ENCODE measurements at places on chromosomes 12 and 14.

GRCh38 chr12:132729541-132730320 lies 19.1 kb downstream of the PGAM5 start:
- peak; percentile 17 for DNase-seq

DNA sequence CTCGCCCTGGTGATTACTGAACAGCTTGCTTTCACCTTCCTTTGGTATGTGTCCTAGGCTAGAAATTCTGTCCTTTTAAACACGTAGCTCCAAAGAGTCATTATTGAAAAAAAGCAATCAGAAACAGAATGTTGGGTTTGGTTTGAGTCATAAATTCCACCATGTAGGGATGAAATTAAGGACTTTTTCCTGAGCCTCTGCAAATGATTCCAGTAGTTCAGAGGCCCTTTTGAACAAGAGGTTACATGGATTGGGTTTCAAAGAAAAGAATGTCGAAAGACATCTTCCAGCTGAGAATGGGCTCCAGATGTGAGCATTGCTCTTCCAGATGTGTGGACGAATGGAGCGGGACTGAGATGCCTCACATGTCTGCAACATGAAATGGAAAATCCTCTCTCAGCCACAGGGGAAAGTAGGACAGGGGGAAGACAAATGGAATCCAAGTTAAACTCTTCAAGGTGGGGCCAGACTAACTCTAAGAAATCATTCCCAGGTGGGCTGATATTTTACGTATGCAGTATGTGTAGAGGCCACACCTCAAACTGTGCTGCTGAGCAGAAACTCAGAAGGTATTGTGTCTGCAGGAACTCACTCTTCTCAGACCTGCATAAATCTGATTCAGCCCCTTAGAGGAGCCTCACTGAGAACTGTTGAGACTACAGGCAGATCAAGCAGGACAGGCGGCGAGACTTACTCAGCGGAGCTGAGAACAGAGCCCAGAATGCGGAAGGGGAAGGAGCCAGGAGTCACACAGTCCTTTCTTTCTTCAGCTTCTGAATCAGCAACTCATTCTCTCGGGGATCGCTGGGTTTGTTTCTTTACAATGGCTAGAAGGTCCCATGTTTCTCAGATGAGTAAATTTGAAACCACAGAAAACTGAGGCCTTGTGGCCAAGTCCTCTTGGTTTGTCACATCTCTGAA lies 23.3 kb upstream of the EMP1 start:
- DNase-seq = no peak

DNA sequence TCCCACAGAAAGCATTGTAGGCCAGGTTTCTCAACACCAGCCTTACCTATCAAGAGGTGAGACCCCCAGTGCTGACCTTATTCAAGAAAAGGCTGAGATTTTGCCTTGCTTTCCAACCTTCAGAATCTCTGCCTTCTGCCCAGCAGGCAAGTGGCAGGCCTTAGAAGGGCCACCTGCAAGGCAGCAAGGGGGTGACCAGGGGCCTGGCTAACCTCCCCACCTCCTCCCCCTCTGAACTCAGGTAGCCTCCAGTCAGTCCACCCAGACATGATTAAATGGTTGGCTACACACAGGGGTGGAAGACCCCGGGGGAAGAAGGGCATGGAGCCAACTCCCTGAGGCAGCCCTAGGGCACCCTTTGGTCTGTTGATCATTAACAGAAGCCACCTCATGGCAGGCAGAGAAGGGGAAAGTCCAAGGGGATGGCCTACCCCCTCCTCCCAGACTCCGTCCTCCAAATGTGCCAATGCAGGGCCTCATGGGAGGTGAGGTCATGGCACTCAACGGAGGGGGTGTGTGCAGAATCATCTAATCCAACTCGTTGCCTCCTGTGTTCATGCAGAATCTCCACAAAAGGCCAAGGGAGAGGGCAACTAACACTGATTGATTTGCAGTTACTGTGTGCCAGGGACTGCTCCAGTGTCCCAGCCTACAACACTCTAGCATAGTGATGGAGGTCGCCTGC lies 8.5 kb downstream of the ZFP36L1 start:
- peak; percentile 97 for DNase-seq

- no peak for DNase-seq
These were observed 202.2 kb downstream of the TTC6 start for GRCh38 chr14:37797675-37798074.

DNA sequence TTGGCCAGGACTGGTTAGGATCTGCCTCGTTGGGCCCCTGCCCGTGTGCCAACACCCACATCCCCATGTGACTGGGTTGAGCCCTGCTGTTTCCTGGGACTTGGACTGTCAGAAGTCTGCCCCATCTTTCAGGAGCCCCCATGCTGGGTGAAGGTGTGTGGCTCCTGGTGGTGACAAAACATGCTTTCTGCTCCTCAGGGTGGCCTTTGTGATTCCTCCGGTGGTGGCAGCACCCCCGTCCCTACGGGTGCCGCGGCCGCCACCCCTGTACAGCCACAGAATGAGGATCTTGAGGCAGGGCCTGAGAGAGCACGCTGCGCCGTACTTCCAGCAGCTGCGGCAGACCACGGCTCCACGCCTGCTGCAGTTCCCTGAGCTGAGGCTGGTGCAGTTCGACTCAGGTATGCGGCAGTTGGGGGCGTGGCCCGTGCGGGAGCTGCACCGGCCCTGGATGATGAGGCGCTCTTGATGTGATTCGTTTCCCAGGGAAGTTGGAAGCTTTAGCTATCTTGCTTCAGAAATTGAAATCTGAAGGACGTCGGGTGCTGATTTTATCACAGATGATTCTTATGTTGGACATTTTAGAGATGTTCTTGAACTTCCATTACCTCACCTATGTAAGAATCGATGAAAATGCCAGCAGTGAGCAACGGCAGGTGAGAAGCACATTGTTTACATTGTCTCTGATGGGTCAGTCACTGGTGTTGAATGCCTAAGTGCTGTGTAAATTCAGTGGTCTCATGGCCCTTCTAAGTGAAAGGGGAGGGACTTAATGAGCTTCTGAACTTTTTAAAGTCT lies 80.0 kb downstream of the EP400 start:
- no peak for DNase-seq

GRCh38 chr14:21589317-21589716 lies 9.4 kb upstream of the OR10G3 start:
- no peak for DNase-seq

DNA sequence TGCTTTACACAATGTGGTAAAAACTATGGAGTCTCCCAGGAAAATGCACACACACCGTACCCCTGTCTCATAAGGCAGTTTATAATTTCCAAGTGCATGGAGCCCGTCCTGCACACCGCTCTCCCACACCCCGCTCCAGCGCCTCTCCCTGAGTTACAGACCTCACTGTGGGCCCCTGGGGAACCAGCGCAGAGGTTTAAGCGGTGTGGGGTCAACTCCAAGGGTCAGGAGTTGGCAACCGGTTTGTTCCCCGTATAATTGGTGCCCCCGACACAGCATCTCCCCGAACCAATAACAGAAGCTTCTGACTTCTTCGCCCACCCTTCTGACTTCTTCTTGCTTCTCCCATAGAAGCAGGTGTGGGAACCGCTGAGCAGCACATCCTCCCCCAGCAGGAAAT lies 58.4 kb upstream of the DDX11 start:
- no peak for DNase-seq

GRCh38 chr14:70283156-70283555 lies 76.3 kb downstream of the COX16 start:
- no peak for DNase-seq

DNA sequence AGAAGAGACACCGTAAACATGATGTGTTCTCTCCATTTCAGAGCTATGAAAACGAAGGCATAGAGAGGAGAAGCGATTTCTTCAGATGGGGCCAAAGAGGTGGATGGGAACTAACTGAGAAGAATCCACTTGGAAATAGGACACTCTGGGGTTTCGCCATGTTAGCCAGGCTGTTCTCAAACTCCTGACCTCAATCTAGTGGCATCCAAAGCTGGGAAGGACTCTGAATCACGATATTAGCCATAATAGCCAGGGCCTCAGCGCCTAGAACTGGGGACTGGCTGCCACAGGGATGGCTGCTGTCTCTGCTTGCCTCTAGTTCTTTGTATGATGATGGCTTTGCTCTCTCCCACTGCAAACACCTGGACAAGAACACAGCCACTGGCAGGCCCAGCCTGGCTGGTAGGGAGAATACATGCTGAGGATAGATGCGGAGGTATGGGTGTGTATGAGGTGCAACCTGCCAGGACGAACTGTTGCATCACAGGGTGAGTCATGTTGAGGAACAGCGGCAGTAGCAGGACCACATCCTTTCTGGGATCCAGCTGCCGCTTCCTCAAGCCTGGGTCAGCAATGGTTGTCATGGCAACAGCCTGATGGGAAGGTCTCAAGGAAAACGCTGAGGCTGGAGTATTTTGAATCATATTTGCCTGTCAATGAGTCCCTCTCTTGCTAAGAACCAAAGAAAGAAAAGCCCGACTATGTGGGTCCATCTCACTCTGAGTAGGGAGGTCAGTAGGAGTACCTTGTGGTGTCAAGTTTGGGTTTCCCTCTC lies 31.1 kb downstream of the CCDC177 start:
- peak; percentile 94 for DNase-seq
